ENCODE measurements at places on chromosomes 7 and 10.
A peak's percentile ranks its signal among the peaks of the same experiment; 100 is the strongest.

DNA sequence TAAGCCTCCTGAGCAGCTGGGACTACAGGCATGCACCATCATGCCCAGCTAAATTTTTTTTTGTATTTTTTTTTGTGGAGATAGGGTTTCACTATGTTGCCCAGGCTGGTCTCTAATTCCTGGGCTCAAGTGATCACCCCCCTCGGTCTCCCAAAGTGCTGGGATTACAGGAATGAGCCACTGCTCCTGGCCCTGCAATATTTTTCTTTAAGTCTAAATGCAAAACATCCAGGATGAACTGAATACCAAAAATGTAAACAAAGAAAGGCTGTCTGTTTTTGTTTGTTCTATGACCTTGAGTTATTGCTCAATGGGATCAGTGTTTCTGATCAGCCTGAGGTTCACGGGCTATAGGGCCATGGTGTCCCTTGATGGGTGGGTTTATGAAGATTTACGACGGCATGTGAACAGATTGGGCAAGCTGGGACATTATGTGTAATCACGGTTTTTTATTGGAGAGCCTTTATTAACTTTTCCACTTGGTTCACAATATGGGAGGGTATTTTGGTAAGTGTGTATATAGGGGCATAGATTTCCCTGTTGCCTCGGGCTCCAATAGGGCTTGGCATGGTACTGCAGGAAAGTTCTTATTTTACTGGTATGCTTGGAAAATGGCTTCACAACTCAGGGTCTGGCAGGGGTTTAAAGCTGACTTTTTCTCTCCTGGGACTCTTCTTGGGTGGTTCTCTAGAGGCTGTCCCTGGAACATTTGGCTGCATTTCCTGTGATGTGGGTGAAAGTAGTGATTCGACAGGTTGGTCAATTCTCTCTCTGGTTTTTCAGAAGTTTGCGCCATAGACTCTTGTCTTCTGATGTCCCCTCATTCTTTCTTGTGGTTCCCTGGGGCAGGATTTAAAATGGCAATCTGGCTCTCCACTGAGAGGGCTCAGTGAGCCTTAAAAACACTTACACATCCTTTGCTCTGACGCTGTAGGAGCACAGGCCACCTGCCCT lies 41.6 kb downstream of the MRPS33 start:
- no peak for DNase-seq

DNA sequence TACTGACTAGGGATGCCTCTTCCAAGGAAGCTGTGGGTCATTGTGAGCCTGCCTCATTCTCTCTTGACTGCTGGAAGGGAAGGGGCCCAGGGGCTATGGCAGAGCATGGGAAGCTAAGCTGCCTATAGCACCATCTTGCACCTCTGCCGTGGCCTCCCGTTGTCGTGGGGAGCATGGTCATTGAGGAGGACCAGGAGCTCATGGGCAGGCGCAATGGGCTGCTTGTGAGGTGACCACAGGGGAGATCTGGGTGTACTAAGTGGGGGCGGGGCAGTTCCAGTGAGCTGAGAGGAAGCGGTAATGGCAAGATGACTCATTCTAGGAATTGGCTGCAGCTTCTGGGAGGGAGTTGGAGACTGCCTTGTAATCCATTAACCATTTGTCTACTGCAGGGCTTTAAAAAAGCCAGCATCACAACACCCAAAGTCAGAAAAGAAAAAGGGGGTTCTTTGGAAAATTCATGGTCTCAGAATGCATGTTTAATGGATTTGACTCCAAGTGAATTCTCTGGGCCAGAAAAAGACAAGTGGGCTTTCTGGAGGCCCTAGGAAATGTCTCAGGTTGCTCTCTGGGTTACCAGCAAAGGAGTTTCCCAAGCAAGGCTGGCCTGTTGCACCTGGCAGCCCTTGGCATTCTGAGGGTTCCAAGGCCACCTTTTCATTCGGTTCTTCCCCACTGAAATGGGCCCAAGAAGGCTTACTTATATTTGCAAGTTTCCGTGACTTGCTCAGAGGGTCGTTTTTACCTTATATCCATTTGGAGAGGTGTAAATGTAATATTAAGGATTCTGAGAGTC lies 3.6 kb downstream of the DUSP5 start:
- peak; percentile 58 for DNase-seq

DNA sequence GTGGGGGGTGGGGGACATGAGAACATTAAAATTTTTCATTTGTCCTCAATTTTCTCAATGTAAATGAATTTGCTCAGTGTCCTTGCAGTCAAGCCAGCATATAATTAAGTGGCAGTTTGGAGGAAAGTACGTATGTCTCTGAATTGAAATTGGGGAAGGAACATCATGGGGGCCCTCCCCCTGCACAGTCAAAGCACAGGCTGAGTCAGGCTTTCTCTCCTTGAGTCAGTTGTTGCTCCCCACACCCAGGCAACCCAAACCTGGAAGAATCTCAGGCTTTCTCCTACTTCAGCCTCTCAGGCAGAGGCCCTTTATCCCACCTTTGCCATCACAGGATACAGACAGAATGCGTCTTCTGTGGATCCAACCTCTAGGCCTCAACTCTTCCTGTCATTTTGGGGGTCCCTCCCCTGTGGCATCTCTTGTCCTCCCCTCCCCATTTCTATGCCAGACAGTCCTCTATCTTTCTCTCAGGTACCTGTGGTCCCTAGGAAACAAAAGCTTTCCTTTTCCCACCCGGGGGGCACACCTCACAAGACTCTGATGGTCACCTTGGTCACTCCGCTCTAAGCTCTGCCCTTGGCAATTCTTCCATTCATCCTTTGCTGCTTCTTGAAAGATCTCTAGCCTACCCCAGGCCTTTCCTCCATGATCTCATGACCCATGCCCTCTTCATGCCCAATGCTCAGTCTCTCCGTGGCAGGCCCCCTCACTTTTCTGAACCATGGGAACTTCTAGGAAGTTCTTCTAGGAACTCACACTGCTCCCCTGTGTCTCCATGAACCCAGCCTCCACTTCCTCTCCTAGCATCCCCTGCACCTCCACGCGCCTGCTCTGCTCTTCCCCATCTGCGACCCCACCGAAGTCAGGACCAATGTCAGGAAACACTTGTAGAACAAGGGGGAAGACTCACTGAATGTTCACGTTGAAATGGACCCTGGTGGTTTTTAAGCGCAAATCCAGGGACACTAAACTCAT lies 40.4 kb downstream of the CREB3L2 start:
- peak; percentile 15 for DNase-seq

GRCh38 chr10:3233486-3233990 lies 61.0 kb upstream of the PITRM1 start:
- no peak for DNase-seq

DNA sequence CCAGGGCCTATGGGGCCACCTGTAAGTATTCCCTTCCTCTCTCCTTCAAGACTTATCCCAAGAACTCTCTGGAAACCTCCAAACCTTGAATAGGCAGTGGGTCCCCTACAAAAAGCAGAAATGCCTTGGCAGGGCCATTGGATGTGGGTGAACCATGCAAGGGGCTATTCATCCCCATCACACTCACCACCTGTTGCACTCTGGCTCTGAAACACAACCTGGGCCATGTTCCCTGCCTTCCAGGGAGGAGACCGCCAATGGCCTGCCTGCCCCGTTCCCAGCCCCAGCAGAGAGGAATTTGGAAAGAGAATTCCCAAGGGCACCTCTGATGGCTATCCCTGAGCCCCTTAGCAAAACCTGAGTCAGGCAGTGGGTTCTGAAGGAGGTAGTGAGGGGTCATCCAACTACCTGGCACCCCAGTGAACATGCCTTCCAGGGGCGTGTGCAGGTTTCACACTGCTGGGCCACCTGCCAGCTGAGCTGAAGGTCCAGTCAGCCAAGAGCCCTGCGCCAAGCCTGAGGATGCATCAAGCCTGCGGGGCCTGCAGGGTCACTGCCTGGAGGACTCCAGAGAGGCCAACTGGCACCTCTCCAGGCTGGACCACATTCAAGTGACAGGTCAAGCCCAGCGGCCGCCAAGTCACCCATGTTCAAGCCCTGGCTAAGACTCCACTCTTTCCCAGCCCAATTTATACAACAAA lies 101.3 kb downstream of the COL13A1 start:
- no peak for DNase-seq

GRCh38 chr10:23478570-23478969 lies 39.7 kb downstream of the OTUD1 start:
- DNase-seq, result no peak

GRCh38 chr10:58593008-58593407 lies 80.3 kb downstream of the BICC1 start:
- no peak for DNase-seq

GRCh38 chr7:87447116-87447635 lies 28.3 kb downstream of the ABCB4 start:
- no peak for DNase-seq

- DNase-seq, result no peak
These were observed 131.8 kb downstream of the SNX10 start for GRCh38 chr7:26423436-26423835.

GRCh38 chr7:37352974-37353948 lies 95.4 kb downstream of the ELMO1 start:
- peak; percentile 40 for DNase-seq

- no peak for DNase-seq
These were observed 606.6 kb upstream of the SORCS1 start for GRCh38 chr10:107771066-107771465.

GRCh38 chr7:151275813-151276577 lies 27.5 kb upstream of the SMARCD3 start:
- no peak for DNase-seq

DNA sequence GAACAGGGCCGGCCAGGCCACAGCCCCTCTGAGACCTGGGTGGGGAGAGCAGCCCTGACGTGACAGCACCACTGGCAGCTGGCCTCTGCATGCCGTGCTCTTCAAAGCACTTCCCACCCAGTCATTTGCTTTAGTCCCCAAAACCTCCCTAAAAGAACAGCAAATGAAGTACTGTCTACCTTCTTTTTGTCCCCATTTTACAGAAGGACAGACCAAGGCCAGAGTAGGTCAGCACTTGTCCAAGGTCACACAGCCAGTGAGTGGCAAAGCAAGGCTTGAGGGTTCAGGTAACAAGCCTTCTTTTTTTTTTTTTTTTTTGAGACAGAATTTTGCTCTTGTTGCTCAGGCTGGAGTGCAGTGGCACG lies 15.1 kb downstream of the ATP6V1F start:
- DNase-seq, result no peak

DNA sequence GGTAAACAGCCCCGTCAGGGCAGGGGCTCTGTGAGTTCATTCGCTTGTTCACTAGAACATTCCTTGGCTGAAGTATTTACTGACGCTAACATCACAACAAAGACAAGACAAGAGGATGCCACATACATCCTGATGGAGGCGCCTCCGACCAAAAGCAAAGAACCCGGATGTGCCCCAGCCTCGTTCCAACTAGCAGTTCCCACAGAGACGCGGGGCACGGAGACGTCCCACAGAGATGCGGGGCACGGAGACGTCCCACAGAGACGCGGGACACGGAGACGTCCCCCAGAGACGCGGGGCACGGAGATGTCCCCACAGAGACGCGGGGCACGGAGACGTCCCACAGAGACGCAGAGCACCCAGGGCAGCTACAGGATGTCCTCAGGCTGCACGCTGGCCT lies 35.4 kb upstream of the CFAP46 start:
- no peak for DNase-seq

DNA sequence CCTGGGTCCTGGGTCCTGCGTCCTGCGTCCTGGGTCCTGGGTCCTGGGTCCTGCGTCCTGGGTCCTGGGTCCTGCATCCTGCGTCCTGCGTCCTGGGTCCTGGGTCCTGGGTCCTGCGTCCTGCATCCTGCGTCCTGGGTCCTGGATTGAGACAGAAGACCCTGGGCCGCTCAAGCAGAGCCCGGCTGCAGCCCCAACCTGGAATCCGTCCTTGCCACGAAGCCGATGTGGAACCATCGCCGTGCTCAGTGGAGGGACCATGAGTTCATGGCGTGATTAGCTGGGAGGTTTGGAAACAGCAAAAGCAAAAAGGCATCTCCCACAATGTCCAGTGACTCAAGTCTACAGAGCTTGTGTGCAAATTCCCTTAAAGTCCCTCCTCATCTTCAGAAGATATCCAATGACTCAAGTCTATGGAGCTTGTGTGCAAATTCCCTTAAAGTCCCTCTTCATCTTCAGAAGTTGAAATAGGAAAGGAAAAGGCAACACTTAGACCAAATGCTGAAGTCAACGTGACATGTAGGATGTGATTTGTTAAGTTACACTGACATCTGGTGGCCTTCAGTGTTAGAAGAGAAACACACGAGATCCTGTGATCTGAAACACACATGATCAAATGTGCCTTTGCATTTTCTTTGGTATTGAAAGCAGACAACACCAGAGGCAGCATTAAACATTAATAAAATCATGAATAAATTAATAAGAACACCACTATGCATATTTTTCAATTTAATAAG lies 179.9 kb downstream of the PTPRN2 start:
- DNase-seq, result no peak

DNA sequence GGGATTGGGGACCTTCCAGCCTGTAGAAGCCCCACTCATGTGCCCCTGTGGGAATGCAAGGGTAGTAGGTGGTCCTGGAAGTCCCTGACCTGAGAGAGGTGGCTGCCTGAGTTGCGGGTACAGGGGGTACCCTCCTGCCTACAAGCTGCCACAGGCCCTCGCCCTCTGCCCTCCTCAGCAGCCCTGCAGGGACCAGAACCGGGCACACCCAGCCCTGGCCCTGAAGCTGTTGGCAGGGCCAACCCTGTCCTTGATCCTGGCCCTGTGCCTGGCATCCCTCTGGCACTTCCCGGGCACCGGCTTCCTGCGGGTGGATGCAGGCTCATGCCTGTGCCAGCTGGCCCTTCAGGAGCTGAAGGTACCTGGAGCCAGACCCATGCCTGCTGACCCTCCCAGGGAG lies 54.9 kb upstream of the ELN start:
- no peak for DNase-seq

DNA sequence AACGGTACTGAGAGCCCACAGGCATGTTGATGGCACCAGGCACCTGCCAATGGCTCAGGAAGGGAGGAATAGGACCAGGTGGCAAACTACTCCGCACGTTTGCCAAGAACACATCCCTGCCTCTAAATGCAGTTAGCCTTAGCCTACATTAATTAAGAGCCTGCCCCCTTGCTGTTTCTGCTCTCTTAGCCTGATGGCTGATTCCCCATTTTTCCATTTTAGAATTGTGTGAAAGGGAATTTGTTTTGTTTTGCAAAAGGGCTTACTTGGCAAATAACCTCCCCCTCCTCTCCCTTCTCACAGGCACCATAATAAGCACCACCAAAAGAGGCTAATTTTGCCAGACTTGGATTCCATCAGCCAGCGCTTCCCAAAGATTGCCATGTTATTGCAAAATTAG lies 1203.2 kb downstream of the SORCS3 start:
- no peak for DNase-seq

DNA sequence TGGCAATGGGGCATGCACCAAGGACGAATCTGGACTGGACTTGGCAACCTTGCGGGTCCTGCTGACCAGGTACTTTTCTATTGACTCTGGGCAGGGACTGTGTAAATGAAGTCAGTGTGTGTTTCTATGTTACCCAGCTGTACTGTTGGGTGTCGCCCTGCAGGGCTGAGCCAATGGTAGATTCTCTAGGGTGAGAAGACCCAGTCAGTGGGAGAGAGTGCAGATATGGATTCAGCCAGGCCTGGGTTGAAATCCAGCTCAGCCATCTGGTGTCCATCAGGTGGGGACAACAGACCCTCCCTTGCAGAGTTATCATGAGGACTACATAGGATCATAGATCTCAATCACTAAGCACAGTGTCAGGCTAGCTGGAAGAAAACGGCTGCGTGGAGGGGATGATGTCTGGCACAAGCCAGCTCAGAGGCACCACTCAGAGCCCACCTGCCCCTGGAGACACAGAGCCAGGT lies 4.9 kb upstream of the PPIF start:
- DNase-seq, result no peak
